Stimulated activated effector memory CD8-positive, alpha-beta T cell treated with anti-CD3 and anti-CD28 coated beads, Interleukin-12 subunit alpha, Interleukin-12 subunit beta, amount 100 ng/mL, for 72 hours (primary cell): ENCODE measurements at places on chromosomes 4 and X.

DNA sequence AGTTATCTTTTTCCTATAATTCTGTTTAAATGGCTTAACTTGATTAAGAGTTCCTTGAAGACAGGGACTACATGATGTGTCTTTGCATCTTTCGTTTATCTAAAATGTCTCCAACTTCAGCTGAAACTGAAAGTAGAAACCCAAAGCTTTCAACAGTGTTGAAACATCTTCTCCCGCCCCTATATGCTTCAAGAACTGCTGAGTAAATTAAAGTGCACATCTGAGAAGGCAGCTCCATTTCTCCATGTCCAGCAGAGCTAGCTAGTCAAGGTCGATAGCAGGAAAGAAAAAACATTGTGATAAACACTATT is 185.7 kb upstream of the TBL1X start:
- no peak for DNase-seq

DNA sequence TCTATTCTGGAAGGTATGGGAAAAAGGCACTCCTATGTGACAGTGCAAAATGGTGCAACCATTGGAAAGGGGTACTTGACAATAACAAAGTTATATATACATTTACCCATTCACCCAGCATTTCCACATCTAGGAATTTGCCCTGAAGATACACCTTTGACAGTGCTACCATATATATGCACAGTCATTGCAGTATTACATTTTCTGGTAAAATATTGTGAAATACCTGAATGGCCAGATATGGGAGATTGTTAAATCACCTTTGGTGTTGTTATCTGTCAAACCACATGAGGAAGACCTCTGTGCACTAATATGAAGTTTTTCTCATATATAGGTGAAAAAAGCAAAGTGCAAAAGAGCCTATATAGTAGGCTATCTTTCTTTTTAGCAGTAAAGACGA is 53.5 kb downstream of the SMAD1 start:
- DNase-seq = no peak

- DNase-seq = no peak
Observed at GRCh38 chr4:154616731-154617130, 4.3 kb upstream of the FGG start.

DNA sequence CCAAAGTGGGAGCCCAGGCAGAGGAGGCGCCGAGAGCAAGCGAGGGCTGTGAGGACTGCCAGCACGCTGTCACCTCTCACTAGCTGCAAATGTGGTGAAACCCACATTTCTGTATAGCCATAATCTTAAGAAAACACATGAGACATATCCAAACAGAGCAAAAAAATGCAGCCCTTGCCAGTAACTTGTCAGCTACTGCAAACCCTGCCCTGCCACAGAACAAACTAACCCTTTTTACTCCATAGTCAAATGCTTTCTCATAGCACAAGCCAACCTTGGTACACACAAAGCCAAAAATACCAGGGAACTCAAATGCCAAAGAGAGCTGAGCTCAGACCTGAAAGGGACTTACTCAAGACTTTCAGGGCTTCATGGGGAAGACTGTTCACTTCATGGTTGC is 14.9 kb upstream of the NXF3 start:
- no peak for DNase-seq

DNA sequence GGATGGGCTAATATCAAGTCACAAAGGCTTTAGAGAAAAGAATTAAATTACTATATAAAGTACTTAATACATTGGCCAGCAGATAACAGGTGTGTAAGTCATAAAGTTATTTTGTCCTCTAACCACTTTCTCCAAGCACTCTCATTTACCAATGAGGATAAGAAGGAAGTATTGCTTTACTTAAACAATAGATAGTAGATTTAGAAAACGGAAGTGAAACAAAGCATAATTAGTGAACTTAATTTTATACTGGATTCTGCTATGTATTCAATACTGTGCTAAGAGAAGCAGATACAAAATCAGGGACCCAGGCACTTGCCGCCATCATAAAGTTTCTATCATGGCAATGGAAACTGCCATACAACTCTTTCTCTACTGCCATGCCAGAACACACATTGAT is 24.0 kb downstream of the AFM start:
- no peak for DNase-seq

GRCh38 chr4:156972379-156973015 is 898 bp upstream of the PDGFC start:
- DNase-seq = no peak

- DNase-seq = no peak
Observed at GRCh38 chr4:158811704-158812103, 42.9 kb downstream of the FNIP2 start.

- no peak for DNase-seq
Observed at GRCh38 chr4:141771889-141772830, 135.8 kb downstream of the IL15 start.

GRCh38 chr4:56783986-56784385 is 37.5 kb downstream of the SPINK2 start:
- DNase-seq = no peak

DNA sequence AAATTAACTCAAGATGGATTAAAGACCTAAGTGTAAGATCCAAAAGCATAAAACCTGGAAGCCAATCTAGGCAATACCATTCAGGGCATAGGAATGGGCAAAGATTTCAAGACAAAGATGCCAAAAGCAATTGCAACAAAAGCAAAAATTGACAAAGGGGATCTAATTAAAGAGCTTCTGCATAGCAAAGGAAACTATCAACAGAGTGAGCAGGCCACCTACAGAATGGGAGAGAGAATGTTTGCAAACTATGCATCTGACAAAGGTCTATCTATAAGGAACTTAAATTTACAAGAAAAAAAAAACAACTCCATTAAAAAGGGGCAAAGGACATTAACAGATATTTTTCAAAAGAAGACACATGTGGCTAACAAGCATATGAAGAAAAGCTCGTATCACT is 171.9 kb downstream of the RAB28 start:
- DNase-seq = no peak

GRCh38 chr4:43586813-43587212 is 694.3 kb downstream of the GRXCR1 start:
- DNase-seq = no peak

- DNase-seq = no peak
Observed at GRCh38 chrX:132843363-132843762, 115.1 kb downstream of the HS6ST2 start.

- DNase-seq = no peak
Observed at GRCh38 chrX:108442901-108443464, 3.3 kb downstream of the COL4A5 start.

DNA sequence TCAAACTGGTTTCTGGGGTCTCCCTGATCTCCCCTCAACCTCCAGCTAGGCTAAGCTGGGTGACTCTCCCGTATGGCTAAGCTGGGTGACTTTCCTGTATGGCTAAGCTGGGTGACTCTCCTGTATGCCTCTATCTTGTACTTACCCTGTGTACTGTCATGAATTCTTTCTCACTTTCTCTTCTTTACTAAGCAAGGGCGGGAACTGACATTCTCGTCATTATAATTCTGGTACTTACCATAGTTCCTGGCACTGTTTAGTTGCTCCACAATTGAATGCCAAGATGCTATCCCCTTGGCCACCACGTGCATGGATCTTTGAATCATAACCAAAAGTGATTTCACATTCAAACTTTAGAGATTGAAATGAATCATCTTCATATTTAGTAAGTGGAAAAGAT is 8.8 kb downstream of the INTU start:
- DNase-seq = no peak

- no peak for DNase-seq
Observed at GRCh38 chrX:120561634-120562568, 1.1 kb upstream of the CUL4B start.

GRCh38 chrX:66004928-66005829 is 34.7 kb downstream of the VSIG4 start:
- no peak for DNase-seq
